NCI-H1105 treated with DMSO at 0.1 percent for 48 hours (cell line): ENCODE measurements at places on chromosomes 12 and 14.

DNA sequence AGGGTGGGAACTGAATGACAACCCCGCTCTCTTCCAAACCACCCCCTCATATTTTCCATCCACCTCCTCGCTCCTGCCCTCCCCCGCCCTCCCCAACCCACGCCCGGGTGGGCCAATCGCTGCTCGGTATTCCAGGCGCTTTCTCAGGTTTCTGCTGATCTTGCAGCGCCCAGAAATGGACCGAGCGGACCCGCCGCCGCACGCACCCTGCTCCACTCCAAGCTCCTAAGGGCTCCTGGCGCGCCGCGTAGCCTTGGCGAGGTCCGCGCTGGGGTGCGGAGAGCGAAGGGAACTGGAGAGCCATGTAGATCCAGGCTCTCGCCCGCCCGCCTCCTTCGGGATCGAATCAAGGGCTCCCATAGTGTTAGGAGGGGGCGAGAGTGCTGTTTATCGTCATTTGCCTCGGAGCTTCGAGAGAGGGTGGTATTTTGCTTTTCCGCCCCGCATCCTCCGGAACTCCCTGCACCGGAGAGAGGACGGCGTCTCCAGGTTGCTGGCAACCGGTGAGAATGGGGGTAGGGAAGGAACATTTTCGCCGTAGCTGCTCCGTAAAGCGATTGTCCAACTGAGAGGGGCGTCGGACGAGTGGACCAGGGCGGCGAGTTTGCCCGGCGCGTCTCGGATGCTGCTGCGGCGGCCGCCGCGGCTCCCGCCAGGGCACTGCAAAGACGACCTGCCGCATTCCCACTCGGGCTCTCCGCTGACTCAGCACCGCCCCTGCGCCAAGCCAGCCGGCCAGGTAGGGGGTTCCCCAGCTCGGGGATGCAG, at the start of gene KCNA1:
TSS of gene KCNA1 (plus strand) at position 172 of the 768 bp plus-strand sequence. CDS start 1,474 bp downstream, outside the sequence.
- peak; percentile 25 for DNase-seq

GRCh38 chr14:88004506-88005036, 364 bp upstream of the GPR65 start:
- no peak for DNase-seq

DNA sequence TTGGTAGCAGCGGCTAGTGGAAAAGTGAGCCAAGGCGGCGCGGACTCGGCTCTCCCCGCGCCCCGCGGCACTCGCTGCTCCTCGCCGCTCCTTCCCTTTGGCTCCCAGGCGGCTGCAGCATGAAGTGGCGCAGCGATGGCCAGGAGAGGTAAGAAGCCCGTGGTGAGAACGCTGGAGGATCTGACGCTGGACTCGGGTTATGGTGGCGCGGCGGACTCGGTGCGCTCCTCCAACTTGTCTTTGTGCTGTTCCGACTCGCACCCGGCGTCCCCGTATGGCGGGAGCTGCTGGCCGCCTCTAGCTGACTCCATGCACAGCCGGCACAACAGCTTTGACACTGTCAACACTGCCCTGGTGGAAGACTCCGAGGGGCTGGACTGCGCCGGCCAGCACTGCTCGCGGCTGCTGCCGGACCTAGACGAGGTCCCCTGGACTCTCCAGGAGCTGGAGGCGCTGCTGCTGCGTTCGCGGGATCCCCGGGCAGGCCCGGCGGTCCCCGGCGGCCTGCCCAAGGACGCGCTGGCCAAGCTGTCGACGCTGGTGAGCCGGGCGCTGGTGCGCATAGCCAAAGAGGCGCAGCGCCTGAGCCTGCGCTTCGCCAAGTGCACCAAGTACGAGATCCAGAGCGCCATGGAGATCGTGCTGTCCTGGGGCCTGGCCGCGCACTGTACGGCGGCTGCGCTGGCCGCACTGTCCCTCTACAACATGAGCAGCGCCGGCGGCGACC, 225.6 kb upstream of the CRY1 start:
- peak; percentile 37 for DNase-seq

- peak; percentile 82 for DNase-seq
Measured at GRCh38 chr14:80959496-80959895, 4.1 kb downstream of the TSHR start.

- DNase-seq: no peak
Measured at GRCh38 chr12:123122626-123123025, 28.3 kb downstream of the PITPNM2 start.

DNA sequence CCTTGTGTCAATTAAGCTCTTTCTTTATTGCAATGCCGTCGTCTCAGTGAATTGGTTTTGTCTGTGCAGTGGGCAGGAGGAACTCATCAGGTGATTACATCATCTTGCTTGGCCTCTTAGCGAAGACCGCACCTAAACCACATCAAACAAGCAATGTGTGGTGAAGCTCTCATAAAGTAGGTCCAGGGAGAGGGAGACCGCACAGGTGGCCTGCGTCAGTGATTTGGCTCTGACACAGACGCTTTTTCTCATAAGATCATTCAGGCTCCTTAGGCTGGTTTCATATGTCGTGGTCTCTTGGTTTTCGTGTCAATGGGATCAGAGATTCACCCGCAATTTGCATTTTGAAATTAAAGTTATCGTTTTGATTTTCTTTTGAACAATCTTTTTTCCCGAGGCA, 6.7 kb upstream of the TESC start:
- no peak for DNase-seq

DNA sequence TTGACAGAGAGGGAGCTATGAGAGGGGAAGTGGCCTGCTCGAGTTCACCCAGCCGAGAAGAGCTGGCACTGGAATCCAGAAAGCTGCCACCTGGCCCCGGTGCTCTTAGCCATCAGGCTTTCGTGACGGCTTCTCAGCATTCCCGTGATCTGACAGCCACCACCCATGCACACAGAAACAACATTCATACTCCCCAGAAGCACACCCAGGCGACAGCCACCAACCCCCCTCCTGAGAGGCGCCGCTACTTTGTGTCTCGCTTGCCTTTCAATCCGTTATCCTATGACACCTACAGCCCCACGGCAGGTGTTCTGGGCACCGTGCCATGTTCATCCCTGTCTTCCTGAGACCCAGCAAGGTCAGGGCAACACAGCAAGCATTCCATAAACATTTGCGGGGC, 31.4 kb downstream of the PSMC1 start:
- DNase-seq: peak; percentile 79

- DNase-seq: no peak
Measured at GRCh38 chr12:103566398-103566797, 20.7 kb upstream of the STAB2 start.

- DNase-seq: no peak
Measured at GRCh38 chr12:33437598-33437997, 2.0 kb downstream of the SYT10 start.

- DNase-seq: peak; percentile 67
Measured at GRCh38 chr12:43957732-43958372, 122.0 kb downstream of the TMEM117 start.

DNA sequence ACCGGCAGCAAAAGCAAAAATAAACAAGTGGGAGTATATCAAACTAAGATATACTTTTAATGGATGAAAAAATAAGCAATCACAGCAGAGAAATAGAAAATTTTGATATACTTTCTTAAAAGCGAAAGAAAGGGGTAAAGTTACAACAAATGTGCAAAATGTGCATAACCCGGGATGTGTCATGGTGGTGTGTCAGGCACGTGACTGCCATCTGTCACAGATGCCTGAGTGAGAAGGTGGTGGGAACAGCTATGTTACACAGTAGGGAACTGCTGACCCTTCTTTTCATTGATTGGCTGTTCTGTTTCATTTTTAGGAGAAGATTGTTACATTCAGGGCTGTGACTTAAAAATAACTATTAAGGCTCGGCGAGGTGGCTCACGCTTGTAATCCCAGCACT, 168.1 kb upstream of the PELI2 start:
- no peak for DNase-seq

- DNase-seq: no peak
Measured at GRCh38 chr14:74981462-74981782, 21.3 kb upstream of the EIF2B2 start.

- DNase-seq: no peak
Measured at GRCh38 chr12:85775091-85775490, 61.1 kb downstream of the RASSF9 start.

DNA sequence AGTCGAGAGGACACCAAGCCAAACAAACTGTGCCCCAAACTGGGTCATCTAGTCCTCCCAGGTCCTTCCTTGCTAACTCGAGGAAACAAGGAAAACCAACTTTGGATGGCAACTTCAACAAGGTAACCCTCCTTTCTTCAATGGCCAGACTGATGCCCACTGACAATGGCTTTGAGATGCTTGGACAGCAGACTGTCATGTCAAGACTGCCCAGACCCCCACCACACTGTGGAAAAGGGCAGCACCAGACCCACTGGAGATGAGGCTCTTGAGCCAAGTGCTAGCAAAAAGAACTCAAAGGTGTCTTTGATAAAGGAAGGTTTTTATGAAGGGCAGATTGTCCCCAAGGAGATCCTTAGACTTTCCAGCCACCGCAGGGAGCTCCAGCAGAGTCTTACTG, 9.0 kb upstream of the CDH24 start:
- DNase-seq: no peak

GRCh38 chr12:77548797-77549196, 281.9 kb upstream of the NAV3 start:
- no peak for DNase-seq

GRCh38 chr12:122893208-122894153, 2.4 kb downstream of the VPS37B start:
- DNase-seq: no peak

DNA sequence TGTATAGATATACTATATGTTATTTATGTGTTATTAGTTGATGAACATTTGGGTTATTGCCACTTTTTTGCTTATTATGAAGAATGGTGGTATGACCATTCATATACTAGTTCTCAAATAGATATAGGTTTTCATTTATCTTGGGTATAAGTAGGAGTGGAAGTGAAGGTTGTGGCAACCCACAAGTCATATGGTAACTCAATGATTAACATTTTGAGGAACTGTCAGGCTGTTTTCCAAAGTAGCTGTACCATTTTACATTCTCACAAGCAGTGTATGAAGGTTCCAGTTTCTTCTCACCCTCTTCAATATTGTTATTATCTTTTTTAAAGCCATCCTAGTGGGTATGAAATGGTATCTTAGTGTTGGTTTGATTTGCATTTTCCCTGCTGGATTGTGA, 19.0 kb upstream of the MSRB3 start:
- no peak for DNase-seq

GRCh38 chr12:91893476-91893875, 252.2 kb downstream of the BTG1 start:
- no peak for DNase-seq

GRCh38 chr14:31968107-31968810, 108.8 kb upstream of the ARHGAP5 start:
- no peak for DNase-seq

DNA sequence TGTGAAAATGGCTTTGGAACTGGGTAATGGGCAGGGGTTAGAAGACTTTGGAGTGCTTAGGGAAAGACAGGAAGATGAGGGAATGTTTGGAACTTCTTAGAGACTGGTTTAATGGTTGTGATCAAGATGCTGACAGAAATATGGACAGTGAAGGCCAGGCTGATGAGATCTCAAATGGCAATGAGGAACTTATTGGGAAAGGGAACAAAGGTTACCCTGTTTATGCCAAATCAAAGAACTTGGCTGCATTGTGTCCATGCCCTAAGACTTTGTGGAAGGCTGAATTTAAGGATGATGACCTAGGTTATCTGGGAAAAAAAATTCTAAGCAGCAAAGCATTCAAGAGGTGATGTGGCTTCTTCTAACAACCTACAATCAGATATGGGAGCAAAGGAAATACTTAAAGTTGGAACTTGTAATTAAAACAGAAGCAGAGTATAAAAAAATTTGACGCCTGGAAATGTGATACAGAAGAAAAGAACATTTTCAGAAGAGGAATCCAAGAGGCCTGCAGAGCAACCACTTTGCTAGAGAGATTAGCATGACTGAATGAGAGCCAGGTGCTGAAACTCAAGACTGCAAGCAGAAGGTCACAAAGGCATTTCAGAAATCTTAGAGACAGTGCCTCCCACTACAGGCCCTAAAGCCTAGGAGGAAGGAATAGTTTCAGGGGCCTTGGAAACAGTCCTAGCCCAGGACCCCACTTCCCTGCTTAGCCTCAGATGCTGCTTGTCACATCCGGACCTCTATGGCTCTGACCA, 65.6 kb upstream of the FLRT2 start:
- no peak for DNase-seq

GRCh38 chr12:120705618-120706017, 4.6 kb upstream of the UNC119B start:
- DNase-seq: no peak

- no peak for DNase-seq
Measured at GRCh38 chr12:49548822-49549648, 10.2 kb downstream of the KCNH3 start.

- DNase-seq: no peak
Measured at GRCh38 chr12:94144781-94145180, 3.6 kb upstream of the PLXNC1 start.

- DNase-seq: no peak
Measured at GRCh38 chr12:2198542-2198941, 145.8 kb downstream of the CACNA1C start.

GRCh38 chr14:24122898-24123297, 7.6 kb upstream of the FITM1 start:
- DNase-seq: no peak

GRCh38 chr14:64891839-64892375, 12.2 kb upstream of the SPTB start:
- DNase-seq: peak; percentile 67

- DNase-seq: no peak
Measured at GRCh38 chr12:78081590-78082314, 251.1 kb downstream of the NAV3 start.

GRCh38 chr12:83318386-83319098, 631.8 kb downstream of the TMTC2 start:
- DNase-seq: peak; percentile 83

DNA sequence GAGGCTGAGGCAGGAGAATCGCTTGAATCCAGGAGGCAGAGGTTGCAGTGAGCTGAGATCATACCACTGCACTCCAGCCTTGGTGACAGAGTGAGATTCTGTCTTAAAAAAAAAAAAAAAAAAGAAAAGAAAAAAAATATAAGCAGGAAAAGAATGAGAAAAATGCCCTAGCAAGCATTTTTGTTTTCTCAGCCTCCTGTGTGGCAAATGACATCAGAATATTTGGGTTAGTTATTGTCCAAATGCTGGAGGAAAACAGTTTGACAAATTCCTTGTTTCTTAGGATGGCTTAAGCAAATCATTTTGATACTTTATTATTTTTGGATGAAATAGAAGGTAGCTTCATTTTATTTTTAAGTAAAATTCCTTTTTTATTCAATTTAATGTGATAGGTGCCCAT, 7.5 kb upstream of the PTPRR start:
- DNase-seq: no peak

DNA sequence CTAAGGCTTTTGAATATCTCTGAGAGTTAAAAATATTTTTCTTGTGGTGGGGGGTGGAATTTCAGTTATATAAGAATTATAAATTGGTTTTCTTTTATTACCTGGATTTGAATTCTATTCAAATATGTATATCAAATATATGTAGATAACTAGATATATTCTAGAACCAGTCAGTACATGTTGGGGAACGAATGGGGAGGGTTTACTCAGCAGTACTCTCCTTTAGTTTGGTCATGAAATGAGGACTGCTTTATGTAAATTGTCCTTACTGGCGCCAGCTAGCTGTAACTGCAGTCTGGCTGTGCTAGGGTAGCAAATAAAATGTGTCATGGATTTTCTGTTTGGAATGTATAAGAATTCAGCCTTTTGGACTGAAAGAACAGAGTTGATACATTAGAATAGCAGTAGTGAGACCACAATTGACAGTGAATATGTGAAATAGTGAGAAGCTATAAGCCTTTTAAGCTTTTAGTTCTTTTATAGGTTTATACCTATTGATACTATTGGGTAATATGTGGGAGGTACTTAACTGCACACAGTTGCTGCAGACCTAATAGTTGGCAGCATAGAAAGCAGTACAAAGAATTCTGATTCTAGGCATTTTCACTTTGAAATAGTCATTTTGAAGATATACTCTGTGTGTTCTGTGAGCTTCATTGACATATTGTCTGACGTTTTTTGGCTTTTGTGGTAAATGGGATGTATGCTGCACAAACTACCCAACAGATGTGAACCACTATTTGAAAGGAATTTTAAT, 29.0 kb downstream of the ATF7IP start:
- peak; percentile 99 for DNase-seq
